Endothelial cell (in vitro differentiated cells): ENCODE measurements at places on chromosomes 11 and 22.
A peak's percentile ranks its signal among the peaks of the same experiment; 100 is the strongest.

DNA sequence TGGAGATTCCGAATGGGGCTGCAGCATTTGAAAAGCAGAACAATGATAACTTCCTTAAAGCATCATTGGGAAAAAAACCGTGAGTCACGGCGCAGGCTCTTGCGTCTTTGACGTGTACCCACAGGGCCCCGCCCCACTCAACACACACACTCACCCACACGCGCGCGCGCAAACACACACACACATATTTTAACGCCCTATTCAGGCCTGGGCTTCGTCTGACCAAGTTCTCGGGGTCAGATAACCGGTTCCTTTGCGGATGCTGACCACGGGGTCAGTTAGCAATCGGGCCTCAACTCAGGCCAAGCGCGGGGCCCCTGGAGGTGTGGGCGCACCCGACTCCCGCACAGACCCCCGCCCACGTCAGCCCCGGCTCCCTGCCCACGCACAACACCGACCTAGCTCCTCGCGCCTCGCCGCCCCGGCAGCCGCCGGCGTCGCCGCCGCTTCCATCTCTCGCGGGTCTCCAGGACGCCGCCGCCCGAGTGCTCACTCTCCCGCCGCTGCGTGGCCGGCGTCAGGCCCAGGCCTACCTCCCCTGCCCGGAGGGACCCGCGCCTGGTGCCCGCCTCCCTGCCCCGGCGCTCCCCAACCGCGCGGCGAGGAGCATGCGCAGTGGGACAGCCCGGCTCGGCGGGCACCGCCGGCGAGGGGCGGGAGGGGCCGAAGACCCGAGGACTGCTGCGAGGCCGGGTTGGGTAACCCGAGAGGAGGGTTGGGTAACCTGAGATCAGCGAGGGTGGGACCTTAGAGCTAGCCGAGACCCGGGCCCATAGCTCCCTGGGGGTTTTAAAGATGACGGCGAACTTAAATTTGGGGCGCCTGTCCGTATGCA lies at the start of gene SLC36A4:
SLC36A4 (minus strand) TSS at position 612 of the 835 bp plus-strand sequence; CDS start at position 453, 159 bp downstream.
- peak; percentile 94 for DNase-seq

- no peak for DNase-seq
Measured at GRCh38 chr11:96338910-96339705, 3.9 kb downstream of the MAML2 start.

- DNase-seq = no peak
Measured at GRCh38 chr11:83713708-83714107, 427.5 kb upstream of the CCDC90B start.

GRCh38 chr11:6411594-6412031 lies 7.3 kb downstream of the APBB1 start:
- no peak for DNase-seq

GRCh38 chr11:75328426-75329277 lies 22.8 kb downstream of the ARRB1 start:
- DNase-seq = peak; percentile 72

DNA sequence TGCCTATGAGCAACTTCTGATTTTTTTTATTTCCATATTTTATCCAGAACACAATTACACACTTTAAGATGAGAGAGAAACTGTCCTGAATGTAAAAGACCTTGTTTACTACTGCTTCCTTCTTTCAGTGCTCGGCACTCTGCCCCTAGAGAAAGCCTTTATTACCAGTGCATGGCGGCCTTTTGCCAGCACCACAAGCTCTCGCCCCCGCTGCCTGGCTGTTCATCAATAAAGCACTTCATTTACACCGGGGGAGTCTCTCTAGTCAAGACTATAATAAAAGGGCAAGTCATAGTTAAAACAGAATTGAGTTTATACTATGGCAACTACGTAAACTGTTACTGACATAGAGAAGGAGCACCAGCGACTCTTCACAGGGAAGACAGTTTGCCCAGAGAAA lies 259.5 kb downstream of the CADM1 start:
- DNase-seq = no peak

DNA sequence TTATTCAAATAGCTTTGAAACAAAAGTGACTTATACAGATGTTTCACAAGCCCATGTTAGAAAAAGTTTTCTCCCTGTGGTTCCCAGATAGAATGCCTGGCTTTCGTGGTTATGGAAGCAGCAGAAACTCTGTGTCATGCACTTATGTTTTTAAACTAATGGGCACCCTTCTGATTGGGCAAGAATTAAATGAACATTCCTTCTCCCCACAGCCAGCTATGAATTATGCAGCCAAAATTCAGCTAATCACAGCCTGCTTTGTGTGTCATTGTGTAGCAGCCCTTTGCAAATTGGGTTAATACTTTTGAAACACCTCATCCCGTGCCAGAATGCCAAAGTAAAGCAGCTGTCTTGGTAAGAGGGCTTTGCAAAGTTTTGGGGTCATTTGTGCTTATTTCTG lies 46.9 kb downstream of the PANX1 start:
- no peak for DNase-seq
